ENCODE measurements at places on chromosomes 1 and 21. TPM values are rescaled to one million over a fixed set of nuclear protein-coding genes. Genes with fewer than 3 reads are reported as not detected.

GRCh38 chr1:58047265-58047858, 499.2 kb downstream of the OMA1 start:
- DNase-seq = no peak

The RNF220 gene
- total RNA-seq = 91.6 TPM

The KIAA1614 gene
- 9.1 TPM for total RNA-seq

- no peak for DNase-seq
Observed at GRCh38 chr21:25390701-25391100, 216.6 kb downstream of the MRPL39 start.

GRCh38 chr1:64848136-64848535, 103.3 kb downstream of the RAVER2 start:
- DNase-seq = no peak

DNA sequence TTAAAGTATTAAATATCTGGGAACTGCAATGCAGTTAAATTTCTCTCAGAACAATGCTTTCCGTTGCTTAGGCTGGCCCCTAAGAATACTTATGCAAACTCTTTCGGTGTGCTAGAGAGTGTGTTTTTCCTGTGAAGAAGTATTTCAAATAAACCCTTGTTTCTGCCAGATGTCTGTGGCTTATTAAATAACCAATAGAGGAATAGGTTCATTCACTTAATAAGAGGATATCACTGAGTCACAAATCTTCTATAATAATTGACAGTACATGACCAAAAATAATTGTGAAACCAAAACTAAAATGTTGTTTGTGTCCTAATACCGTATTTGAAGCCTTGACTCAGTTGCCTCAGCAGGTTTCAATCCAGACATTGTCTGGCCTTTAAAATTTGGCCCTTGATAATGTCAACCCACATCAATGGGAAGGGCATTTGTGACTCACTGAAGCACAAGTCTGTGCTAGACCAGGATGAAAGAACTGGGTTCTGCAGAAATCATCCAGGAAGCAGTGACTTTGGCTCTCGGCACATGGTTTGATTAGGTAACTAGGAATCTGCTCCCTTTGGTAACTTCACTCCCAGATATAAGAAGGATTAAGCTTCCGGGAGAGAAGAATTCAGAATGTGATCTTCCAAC, 104.2 kb upstream of the BARHL2 start:
- no peak for DNase-seq

DNA sequence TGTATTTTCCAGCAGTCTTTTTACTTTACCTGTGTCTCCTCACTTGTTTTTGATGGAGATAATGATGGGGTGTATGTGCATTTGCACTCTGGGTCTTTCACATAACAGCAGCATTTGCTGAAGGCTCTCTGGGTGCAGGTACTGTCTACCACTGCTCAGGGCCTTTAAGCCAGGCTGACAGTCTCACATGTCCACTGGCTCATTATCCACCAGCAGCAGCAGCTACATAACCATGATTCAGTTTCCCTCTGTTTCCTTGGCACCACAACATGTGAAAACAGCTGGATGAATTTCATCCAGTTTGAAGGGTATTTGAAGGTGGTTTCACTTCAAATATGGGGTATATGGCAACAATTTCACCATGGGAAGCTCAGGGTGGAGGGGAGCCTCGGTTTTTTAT, 41.2 kb upstream of the ROR1 start:
- DNase-seq = no peak

GRCh38 chr1:173100476-173101107, 49.9 kb upstream of the TNFSF18 start:
- no peak for DNase-seq

DNA sequence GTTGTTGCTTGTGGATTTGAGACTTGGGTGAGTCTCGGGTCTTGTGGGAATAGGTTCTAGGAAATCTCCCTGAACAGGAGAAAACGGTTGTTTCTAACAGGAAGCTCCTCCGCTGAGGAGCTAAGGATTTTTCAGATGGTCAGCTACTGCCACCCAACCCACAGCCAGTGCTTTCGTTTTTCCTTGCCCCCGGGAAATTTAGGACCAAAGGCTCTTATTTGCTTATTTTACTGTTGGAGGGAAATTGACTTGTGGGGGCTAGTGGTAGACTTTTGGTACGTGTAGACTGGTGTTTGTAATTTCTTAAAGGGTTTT, 792 bp downstream of the SNX7 start:
- no peak for DNase-seq

The MAB21L3 gene
- total RNA-seq = not detected

- no peak for DNase-seq
Observed at GRCh38 chr1:232450615-232451014, 179.3 kb downstream of the SIPA1L2 start.

DNA sequence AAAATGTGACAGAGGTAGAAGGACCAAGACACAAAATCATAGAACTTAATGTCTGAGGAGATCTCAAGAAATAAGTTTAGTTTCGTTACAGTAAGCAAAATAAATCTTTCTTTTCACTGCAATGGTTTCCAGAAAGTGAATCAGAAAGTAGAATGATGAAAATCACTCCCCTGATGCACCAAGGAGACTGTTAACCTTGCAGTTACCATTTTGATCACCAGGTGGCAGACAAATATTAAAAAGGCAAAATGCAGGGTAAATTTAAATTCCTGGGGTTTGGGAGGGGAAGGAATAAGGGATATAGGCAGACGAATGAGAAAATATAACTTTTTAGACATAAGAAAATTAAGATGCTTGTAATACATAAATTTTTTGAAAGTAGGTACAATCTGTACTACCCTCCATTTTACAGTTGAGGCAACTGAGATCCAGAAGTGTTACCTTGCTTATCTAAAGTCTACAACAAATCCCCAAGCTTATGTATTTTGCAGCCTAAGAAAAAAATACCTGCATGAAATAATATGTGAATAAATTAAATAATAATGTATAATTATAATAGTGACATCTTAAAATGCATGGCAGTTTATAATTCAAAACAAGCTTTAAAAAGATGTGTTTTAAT, 253.2 kb downstream of the CRB1 start:
- no peak for DNase-seq

The C1orf185 gene
- not detected for total RNA-seq

DNA sequence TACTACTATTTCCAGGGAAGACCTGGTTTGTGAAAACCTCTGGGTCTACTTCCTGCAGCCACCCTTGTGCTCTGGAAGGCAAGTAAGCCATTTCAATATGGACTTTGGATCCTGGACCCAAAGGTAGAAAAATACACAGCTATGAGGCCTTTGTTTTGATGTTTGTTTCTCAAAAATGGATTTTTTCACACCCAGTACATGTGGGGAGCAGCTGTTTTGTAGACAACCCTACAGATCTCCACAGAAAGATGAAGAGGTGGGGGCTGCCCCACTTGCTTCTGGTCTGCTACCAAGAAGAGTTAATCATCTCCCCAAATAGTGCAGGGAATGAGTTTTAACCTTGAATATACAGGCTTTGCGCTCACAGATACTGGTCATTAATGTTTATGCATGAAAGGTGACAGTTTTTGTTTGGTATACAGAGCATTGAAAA, 29.2 kb downstream of the ZNF281 start:
- no peak for DNase-seq

DNA sequence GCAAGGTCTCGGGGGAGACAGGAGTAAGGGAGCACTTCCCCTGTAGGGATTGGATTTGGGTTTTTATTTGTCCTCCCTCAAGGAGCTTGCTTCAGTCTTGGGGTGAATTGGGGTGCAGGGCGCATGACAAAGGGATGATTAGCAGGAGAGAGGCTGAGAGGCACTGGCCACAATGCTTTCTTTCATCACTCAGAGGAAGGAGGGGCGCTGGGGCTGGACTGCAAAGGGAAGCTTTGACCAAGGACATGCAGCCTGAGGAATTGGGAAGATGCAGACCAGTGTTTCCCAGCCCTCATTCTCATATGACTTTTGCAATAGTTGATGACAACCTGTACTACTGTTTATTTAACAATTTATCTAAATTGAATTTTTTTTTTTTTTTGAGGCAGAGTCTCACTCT, 34.1 kb upstream of the PDPN start:
- DNase-seq = no peak

The LRRC8D gene
- total RNA-seq = 9.0 TPM

The CACNA1E gene
- 2.2 TPM for total RNA-seq

- DNase-seq = no peak
Observed at GRCh38 chr21:43367296-43367695, 59.6 kb downstream of the SIK1 start.

DNA sequence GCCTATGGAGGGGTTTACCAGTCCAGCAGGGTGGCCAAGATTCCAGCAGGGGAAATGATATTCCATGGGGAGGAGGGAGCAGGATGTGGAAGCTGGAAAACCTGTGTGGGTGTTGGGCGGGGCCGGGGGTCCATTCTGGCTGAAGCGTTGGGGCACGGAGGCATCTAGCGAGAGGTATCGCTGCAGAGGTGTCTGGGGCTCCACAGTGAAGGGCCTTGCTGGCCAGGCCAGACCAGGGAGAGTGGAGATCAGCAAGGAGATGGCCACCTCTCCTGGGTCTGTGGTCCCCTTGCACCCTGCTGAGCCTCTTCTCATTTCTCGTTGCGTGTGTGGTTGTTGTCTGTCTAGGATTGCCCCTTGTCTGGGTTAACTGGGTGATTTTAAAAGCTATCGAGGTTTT, 6.2 kb downstream of the COQ8A start:
- peak; percentile 55 for DNase-seq

- DNase-seq = no peak
Observed at GRCh38 chr1:221442056-221442455, 299.8 kb downstream of the DUSP10 start.

The MAGOH gene
- 21.9 TPM for total RNA-seq

- no peak for DNase-seq
Observed at GRCh38 chr1:10504249-10504648, 29.5 kb downstream of the PEX14 start.

The ORC1 gene
- total RNA-seq = 0.28 TPM

- DNase-seq = no peak
Observed at GRCh38 chr1:27356619-27357280, 10.0 kb downstream of the MAP3K6 start.

GRCh38 chr21:16800536-16801275, 712.1 kb upstream of the CXADR start:
- no peak for DNase-seq

The KCNA10 gene
- not detected for total RNA-seq

DNA sequence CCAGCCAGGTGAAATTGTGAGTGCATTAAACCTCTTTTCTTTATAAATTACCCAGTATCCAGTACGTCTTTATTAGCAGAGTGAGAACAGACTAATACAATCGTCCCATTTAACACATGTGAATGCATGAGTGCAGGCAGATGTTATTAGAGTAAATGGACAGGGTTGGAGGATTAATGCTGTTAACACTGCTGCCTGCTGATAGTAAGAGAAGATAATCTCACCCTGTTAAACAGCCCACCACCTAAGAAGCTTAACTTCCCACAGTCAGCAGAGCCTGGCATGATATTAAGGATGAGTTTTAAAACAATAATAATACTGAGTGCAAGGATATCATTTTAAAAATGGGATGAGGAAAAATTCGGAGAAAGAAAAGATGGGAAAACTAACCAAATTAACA, 181.4 kb upstream of the LHX8 start:
- DNase-seq = no peak

- no peak for DNase-seq
Observed at GRCh38 chr1:90836345-90836679, 119.2 kb upstream of the BARHL2 start.

The HSD3B1 gene
- total RNA-seq = not detected

DNA sequence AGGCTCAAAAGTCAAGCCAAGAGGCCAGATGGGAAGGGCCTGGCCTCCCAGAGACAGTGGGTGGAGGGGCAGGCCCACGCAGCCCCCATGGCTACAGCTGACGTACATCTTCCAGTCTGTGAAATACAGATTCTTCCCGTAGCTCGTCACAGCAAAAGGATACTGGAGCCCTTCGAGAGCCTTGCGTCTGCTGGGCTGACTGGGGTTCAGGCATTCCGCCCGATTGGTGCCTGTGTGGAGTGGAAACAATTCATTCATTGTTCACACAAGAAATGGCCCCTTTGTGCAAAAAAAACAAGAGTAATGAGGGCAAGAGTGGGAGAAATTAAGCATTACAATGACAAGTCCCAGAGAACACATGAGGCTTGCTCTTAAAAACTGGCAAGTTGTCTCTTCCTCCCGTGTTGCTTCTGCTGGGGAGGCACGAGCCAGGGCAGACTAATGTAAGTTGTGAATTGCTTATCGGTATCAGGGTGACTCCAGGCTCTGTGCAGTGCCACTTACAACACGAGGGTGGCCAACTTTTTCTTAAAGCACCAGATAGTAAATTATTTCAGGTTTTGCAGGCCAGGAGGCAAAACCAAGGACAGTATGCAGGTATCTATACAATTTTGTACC, 85.1 kb downstream of the NID1 start:
- DNase-seq = no peak

GRCh38 chr1:154276797-154277196, 4.4 kb downstream of the HAX1 start:
- no peak for DNase-seq

- no peak for DNase-seq
Observed at GRCh38 chr1:231869364-231869763, 242.8 kb downstream of the DISC1 start.

DNA sequence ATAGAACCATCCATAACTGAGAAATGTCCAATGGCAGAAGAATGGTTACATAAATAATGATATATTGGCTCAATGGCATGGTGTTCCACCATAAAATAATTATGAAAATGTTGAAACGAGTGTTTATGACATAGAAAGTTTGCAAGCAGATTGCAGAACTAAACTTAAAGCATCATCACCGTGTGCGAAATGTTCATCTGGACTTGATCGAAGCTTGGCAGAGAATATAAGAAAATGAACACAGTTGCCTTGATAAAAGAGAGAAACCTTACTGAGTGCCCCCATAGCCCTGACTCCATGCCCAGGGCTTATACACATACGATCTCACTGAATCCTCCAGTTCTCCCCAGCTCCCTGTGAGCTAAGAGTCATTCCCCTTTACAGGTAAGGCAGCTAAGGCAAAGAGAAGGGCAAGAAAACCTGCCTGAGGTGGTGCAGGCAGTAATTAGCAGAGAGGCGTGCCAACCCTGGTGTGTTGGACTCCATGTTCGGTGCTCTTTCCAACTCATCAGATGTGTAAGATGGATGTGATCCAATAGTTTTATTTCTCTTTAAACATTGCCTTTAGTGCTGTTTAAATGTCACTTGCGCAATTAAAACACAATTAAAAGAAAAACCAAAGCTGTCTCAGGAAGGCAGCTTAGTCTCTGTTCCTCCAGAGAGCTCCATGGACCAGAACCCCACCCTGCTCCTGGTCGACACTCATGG, 21.8 kb upstream of the SPOCD1 start:
- DNase-seq = no peak

GRCh38 chr1:84750110-84750730, 60.0 kb upstream of the SSX2IP start:
- DNase-seq = no peak

The SPRR3 gene
- not detected for total RNA-seq

The PANK4 gene
- 41.5 TPM for total RNA-seq

Data from right atrium auricular region (tissue), 2 donors.